ENCODE measurements at places on chromosomes 5 and 9. TPM values are rescaled to one million over a fixed set of nuclear protein-coding genes. Genes with fewer than 3 reads are reported as not detected.

QRFP gene
- not detected for total RNA-seq

RNF180 gene
- total RNA-seq: 0.37 TPM

PAM gene
- total RNA-seq: 152 TPM

ANAPC2 gene
- total RNA-seq: 28.7 TPM

RFESD gene
- total RNA-seq: 2.6 TPM

IRGM gene
- 0.20 TPM for total RNA-seq

EQTN gene
- not detected for total RNA-seq

IL7R gene
- 0.37 TPM for total RNA-seq

LCN15 gene
- not detected for total RNA-seq

DNAJB5 gene
- total RNA-seq: 7.6 TPM

LIX1 gene
- total RNA-seq: not detected

TMEM174 gene
- not detected for total RNA-seq

GRM6 gene
- not detected for total RNA-seq

TAF11L5 gene
- not detected for total RNA-seq

NR4A3 gene
- total RNA-seq: 0.37 TPM

PCDHGA10 gene
- total RNA-seq: 6.8 TPM

ADCY2 gene
- not detected for total RNA-seq

FSD1L gene
- total RNA-seq: 6.2 TPM

OLFML2A gene
- 47.8 TPM for total RNA-seq

HEMGN gene
- total RNA-seq: not detected

NTNG2 gene
- 0.37 TPM for total RNA-seq

DEPDC1B gene
- total RNA-seq: 11.3 TPM

ATG12 gene
- total RNA-seq: 54.0 TPM

OCLN gene
- 5.5 TPM for total RNA-seq

IFNA2 gene
- total RNA-seq: not detected

CNTFR gene
- 0.37 TPM for total RNA-seq

CRHBP gene
- not detected for total RNA-seq

PTPA gene
- total RNA-seq: 71.3 TPM

FAM153A gene
- not detected for total RNA-seq

PCDHGB4 gene
- total RNA-seq: 5.9 TPM

ADGRD2 gene
- not detected for total RNA-seq

TMEM252 gene
- total RNA-seq: not detected

PCDHB2 gene
- total RNA-seq: 0.59 TPM

CCL19 gene
- total RNA-seq: not detected

CLINT1 gene
- total RNA-seq: 83.1 TPM

PCAT7 gene
- total RNA-seq: not detected

COL5A1 gene
- total RNA-seq: 56.7 TPM

DMRT2 gene
- total RNA-seq: 1.6 TPM

ZNF883 gene
- 2.0 TPM for total RNA-seq

MUSK gene
- under 0.01 TPM for total RNA-seq

TAF1L gene
- not detected for total RNA-seq

IFNA10 gene
- not detected for total RNA-seq

STC2 gene
- 16.2 TPM for total RNA-seq

LCN1 gene
- not detected for total RNA-seq

CMBL gene
- 10.3 TPM for total RNA-seq

CCL27 gene
- not detected for total RNA-seq

Data from subcutaneous preadipocyte (primary cell).